Ovary (tissue), 10 donors: ENCODE measurements at places on chromosomes 2 and 18.

DNA sequence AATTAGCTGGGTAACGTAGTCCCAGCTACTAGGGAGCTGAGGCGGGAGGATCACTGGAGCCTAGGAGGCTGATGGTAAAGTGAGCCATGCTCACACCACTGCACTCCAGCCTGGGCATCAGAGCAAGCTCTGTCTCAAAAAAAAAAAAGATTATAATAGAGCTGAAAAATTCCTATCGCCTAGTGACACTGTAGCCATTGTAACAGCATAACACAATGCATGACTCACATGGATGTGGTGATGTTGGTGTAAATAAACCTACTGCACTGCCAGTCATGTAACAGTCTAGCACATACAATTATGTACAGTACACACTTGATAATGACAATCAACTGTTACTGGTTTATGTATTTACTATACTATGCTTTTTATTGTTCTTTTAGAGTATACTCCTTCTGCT lies 39.6 kb downstream of the MGAT4A start:
- DNase-seq: no peak

DNA sequence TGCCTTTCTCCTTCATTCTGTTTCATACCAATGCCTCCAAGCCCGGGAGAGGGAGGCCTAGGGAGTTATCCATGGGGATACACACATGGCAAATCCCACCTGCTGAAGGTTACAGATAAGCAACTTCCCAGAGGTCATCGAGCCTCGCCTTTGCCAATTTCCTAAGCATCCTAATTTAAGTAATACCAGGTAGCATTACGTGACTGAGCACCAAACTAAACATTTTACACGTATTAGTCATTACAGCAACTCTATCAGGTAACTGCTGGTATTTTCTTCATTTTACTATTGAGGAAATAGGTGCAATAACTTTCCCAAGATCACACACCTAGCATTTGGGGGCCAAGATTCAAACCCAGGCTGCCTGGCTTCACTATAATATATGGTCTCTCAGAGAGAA lies 30.1 kb upstream of the BZW1 start:
- DNase-seq: no peak

GRCh38 chr18:3966642-3967358 lies 488.3 kb downstream of the DLGAP1 start:
- no peak for DNase-seq

DNA sequence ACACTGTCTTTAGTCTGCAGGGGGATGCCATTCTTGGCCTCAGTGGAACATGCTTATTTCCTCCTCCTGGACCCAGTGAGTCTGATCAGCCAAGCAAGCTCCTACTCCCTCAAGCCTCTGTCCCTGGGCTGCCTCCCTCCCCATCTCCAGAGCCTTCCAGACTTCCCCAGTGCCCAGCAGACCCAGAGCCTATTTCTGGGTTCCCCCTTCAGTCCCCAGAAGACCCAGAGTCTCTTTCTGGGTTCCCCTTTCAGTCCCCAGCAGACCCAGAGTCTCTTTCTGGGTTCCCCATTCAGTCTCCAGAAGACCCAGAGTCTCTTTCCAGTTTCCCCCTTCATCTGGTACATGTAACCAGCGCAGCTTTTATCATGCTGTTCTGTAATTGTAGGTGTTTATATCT lies 17.0 kb upstream of the PKDCC start:
- DNase-seq: no peak

- no peak for DNase-seq
These were observed 260.0 kb upstream of the FN1 start for GRCh38 chr2:215695861-215696260.

GRCh38 chr18:75221897-75222296 lies 11.3 kb downstream of the TSHZ1 start:
- no peak for DNase-seq

- no peak for DNase-seq
These were observed 103.2 kb downstream of the VAPA start for GRCh38 chr18:10017043-10017442.

DNA sequence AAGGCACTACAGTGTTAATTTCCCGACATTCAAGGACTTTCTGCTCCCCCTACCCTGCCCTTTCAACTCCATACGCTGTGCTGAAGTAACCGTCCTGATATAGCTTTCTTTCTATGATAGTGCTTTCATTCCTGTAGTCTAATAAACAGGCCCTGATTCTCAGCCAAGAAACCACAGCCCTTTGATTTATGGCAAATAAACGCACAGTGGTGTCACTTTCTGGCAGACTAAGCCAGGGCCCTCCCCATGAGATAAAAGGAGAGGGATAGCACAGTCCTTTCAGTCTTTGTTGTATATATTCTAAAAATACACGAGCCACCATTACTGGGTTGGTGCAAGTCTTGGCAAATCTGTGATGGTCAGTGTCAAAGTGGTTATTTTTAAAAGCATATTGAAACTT lies 291.2 kb downstream of the ALPK2 start:
- peak; percentile 43 for DNase-seq

- no peak for DNase-seq
These were observed 134.6 kb downstream of the UXS1 start for GRCh38 chr2:106059416-106060065.

DNA sequence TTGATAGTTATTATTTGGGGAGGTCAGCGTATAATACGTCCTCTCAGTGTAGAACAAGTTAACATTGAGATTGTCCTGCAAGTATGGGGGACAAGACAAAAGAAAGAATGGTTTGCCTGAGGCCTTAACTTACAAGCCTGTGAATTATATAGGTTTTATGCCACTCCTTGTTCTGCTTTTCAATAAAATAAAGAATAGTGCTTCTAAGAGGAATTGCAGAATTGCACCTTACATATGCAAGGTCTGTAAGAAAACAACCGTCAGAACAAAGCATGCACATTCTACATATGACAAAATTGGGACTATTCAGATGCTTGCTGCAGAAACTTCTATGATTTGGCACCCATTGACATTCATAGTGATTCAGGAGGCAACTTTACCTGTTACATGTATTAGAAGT lies 785.0 kb downstream of the NR4A2 start:
- DNase-seq: no peak

GRCh38 chr2:64797881-64798575 lies 144.3 kb upstream of the SERTAD2 start:
- no peak for DNase-seq

GRCh38 chr2:15796167-15796942 lies 144.0 kb upstream of the MYCN start:
- DNase-seq: no peak

GRCh38 chr2:168525020-168525419 lies 68.9 kb downstream of the CERS6 start:
- no peak for DNase-seq

GRCh38 chr2:105231232-105231619 lies 10.3 kb upstream of the GPR45 start:
- DNase-seq: no peak

DNA sequence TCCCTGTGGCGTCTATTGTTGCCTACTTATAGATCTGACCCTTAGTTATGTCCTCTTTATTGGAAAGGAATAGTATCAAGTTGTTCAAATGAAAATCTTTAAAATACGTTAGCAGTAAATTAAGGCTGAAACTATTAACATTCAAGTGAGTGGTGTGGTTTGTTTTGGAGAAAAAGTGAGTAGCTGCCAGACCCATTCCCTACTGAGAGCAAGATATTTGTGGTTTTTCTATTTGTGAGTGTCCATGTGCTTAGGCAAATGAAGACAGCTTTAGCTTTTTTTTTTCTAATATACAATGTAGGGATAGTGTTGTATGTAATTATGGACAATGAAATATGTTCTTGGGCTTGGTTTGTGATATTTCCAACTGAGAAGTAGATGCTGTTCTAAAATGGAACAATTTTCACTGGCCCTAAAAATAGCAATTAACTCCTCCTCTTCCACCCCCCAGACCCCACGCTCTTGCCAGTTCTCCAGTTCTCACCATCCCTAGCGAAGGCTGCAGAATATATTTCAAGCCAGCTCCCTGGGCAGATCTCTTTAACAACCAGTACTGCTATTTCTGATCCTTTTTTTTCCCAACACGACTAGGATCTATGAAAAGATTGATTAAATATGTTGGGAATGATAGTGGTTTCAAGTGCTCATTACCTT lies 83.1 kb downstream of the CCDC85A start:
- no peak for DNase-seq

- DNase-seq: no peak
These were observed 224.6 kb downstream of the PHLPP1 start for GRCh38 chr18:62939926-62940325.
